ENCODE measurements at places on chromosomes 5 and 9. TPM values are rescaled to one million over a fixed set of nuclear protein-coding genes. Genes with fewer than 3 reads are reported as not detected.

The CD274 gene
- 4.1 TPM for polyA plus RNA-seq

The ZNF354C gene
- 1.3 TPM for polyA plus RNA-seq

The ORM2 gene
- 215 TPM for polyA plus RNA-seq

The TMOD1 gene
- 7.9 TPM for polyA plus RNA-seq

The ARHGEF28 gene
- polyA plus RNA-seq: 7.0 TPM
